ENCODE measurements at places on chromosomes 2 and 18. TPM values are rescaled to one million over a fixed set of nuclear protein-coding genes. Genes with fewer than 3 reads are reported as not detected.
A peak's percentile ranks its signal among the peaks of the same experiment; 100 is the strongest.

DNA sequence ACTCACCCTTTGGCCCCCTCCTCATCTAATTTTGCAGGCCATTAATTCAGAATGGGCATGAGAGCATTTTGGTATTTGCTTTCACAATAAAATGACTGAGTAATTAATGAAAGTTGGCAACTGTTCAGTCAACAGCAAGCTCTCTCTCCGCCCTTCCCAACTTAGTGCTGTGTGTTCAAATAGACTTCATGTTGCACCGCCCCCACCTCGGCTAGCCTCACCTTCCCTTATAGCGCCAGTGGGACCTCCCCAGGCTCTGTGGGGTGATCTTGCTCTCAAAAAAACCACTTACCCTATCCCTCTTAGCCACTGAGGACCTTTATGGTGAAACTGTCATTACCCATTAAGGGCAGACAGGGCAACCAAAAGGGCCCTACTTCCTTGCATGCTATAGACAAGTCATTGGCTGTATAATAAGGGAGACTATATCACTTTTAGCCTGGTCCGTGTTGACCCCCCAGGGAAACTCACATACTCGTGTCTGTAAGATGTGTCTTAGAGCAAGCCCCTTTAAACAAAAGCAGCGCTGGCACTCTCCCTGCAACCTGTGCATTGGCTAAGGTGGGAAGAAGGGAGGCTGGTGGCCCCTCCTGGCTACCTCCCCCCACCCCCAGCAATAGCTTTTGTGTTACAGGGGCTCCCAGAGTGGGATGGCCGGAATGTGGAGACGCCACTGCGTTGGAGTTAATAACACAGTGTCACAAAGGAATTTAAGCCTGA is 15.2 kb downstream of the EN1 start:
- no peak for DNase-seq

DNA sequence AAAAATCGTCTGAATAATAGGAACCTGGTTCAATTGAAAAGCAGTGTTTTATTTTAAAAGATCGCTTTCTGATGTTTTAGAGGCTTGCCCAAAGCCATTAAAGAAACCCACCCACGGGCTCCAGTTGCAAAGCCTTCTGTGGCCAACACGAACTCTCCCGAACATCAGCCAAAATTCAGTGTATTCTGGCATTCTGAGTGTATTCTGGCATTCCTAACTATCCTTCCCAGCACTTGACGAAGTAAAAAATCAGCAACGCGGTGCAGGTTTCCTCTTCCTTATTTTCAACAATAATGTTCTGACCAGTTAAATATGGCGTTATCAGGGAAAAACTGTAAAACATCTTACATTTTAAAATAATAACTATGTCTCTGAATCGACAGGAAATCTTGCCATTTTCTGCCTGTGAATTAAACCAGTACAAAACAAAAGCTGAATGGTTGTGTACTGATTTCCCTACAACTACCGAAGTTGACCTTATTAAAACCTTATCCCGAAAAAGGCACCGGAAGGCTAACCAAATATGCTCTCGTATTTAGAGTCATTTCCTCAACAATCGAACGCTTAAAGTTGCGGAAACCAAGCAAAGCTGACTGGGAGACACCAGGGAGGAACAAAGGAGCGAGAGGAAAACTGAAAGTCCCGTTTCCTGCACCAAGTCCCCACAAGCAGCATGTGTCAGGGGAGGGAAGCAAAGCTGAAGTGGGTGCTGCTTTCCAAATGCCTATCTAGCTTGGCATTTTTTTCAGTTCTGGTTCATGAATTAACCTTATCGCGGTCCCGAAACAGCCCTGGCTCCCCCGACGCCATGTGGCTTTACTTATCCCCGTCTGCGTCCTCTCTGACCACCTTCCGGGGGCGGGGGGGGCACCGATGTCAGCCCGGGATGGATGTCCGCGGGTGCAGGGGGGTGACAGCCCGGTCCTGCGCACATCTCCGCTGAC is 44.3 kb downstream of the ZNF516 start:
- DNase-seq, result peak; percentile 90

DNA sequence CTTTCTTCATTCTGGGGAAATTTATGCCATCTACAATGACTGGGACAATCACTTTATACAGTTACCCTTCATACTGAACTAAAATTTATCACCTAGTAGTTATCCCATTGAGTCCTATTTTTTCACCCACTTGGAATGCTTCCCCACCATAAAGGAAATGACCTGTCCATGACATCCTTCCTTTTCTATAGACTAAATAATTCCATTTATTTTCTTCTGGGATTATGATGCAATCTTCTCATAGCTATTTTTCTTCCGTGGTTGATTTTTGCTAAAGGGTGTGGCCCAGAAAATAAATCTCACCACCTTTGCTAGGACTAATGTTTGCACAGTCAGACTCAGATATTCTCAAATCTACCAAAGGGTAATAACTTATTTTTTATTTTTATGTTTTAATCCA is 186.1 kb upstream of the NRXN1 start:
- DNase-seq, result no peak

DNA sequence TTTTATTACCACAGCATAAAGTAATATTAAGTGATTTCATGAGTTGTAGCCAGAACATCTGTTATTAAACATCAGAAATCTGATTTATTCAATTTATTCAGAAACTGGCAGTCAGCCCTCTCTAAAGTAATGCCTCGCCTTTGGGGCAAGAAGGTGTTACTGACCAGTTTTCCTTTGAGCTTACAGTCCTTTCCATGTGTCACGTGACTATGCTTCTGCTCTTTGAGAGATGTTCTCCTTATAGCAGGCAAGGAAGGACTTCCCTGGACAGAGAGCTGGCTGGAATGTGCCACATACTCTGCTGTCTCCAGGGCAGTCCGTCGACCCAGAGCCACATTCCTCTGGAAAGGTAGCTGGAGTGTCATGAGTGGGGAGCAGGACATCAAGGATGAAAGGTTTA is 119.7 kb downstream of the RDH14 start:
- DNase-seq, result no peak

GRCh38 chr2:240991378-240992263 is 6.8 kb upstream of the SNED1 start:
- DNase-seq, result peak; percentile 96

DNA sequence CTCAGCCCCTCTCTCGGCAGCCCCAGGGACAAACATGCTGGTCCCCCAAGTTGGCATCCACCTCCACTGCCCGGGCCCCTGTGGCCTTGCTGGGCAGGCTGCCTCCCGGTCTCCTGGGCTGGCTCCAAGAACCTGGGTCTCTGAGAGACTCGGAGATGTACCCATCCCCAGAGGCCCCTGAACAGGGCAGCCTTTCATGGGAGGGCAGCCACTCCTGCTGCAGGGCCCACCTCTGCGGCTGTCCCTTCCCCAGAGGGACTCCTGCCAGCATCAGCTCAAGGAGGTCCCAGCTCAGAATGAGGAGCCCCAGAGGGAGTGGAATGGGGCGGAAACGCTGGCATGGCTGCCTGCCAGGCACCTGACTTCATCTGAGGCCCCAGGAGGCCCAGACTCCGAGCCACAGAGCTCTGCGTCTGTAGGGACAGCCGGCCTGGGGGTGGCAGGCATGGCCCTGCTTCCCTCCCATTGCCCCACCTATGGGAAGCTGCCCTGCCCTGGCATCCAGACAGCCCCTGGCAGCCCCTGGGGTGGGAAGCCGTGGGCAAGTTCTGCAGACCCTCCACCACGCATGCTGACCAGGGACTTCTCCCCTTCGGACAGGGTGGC is 857 bp upstream of the CROCC2 start:
- no peak for DNase-seq

VRK2 gene
- 27.7 TPM for total RNA-seq

DNA sequence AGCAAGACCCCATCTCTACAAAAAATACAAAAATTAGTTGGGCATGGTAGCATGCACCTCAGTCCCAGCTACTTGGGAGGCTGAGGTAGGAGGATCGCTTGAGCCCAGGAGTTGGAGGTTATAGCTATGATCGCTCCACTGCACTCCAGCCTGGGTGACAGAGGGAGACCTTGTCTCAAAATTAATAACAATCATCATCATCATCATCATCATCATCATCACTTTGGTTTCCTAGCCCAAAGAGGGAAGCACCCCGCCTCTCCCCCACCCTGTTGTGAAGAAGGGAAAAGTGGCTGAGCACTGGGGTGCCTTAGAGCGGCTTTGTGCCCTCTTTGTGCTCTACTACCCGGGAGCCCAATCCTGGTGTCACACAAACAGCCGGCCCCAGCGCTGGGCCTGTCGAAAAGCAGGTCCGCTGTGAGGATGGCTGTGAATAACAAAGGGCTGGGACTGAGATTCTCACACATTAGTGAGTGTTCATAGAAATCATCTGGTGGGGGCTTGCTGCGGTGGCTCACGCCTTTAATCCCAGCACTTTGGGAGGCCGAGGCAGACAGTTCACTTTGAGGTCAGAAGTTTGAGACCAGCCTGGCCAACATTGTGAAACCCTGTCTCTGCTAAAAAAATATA is 42.6 kb upstream of the ASXL2 start:
- DNase-seq, result no peak

DNA sequence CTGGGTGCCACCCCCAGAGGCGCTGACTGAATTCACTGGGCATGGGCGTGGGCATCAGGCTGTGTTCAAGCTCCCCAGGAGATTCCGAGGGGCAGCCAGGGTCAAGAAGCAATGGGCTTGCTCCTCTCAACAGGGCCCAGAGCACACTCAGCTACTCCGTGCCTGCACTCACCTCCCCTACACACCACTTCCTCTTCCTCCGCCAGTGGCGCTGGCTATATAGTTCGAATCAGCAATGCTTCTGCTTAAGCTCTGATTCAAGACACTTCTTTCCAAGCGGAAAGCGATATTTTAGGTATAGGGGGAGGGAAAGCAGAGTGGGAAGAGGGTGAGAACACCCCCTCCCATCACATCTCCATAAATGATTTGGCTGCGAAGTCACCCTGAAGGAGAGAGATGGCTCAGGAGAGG is 42.1 kb downstream of the CRACDL start:
- peak; percentile 74 for DNase-seq

OSR1 gene
- 78.3 TPM for total RNA-seq

GRCh38 chr2:100702438-100703109 is 117.4 kb upstream of the NPAS2 start:
- DNase-seq, result no peak

TFCP2L1 gene
- total RNA-seq, result 2.3 TPM

DNA sequence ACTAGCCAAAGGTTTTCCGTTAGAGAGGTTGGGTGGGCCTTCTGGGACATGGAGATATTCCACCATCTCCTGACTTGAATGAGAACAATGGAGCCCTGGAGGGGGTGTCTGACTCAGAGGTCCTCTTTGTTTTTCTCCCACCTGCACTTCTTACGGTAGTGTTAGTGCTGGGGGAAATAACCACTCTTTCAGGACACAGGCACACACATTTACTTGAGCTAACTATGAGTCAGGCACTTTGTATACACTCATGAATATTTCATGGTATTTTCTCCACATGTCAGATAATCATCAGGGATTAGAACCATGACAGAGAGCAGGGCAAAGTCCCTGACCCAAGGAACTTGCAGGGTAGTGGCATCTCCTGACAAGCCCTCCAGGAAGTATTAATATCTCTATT is 439.1 kb downstream of the TSN start:
- DNase-seq, result no peak

ADGRF3 gene
- total RNA-seq, result not detected

WDR35 gene
- total RNA-seq, result 9.6 TPM

DNA sequence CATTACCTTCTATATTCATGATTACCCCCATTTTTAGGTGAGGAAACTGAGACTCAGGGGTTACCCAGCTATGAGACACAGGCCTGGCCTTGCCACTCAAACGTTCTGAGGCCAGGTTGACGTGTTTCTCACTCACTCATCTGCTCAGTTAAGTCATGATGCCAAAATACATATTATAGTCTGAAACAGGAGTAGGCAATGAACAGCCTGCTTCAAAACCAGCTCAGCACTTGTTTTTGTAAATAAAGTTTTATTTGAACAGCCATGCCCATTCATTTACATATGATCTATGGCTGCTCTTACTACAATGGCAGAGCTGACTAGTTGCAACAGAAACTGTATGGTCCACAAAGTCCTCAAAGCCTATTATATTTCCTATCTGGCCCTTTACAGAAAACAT is 74.1 kb upstream of the SMAD2 start:
- no peak for DNase-seq

- DNase-seq, result no peak
These were observed 247.0 kb downstream of the TMX3 start for GRCh38 chr18:68467957-68468356.

EIF2AK3 gene
- total RNA-seq, result 18.4 TPM

AFF3 gene
- 26.4 TPM for total RNA-seq

- peak; percentile 55 for DNase-seq
These were observed 184.8 kb downstream of the SEPTIN10 start for GRCh38 chr2:109428841-109429566.
